Activated CD4-positive, alpha-beta T cell treated with anti-CD3 and anti-CD28 coated beads, Interleukin-2, amount 50 U/mL, for 24 hours (primary cell): ENCODE measurements at places on chromosomes 1 and 21.

GRCh38 chr1:59699227-59699847 lies 115.4 kb upstream of the HOOK1 start:
- DNase-seq = peak; percentile 13

DNA sequence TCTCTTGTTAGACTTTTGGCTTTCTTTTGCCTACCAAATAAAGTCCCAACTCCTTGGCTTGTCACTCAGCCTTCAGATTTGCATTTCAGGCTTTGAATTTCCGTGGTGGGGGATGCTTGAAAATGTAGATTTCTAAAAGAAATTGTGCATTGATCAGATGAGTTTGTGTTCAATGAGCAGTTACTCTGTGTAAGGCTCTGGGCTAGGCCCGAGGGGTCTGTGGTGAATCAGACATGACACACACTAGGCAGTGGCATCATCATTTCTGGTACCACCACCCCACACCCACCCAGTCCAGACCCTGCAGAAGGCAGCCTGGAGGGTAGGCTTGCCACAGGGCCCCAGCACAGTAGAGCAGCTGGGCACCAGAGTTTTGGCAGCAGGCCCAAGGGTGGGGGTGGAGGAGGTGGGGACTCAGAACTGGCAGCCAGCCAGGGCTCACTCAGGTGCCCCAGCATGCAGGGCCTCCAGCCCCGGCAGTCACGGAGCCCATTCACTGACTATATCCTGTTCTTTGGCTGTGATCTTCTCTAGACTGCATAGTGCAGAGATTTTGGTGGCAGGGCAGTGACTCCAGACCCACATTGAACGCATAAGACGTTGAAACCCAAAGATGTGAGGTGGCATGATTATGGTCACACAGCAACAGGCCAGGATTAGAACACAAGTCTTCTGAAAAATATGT lies 97.2 kb upstream of the ARTN start:
- DNase-seq = peak; percentile 46

DNA sequence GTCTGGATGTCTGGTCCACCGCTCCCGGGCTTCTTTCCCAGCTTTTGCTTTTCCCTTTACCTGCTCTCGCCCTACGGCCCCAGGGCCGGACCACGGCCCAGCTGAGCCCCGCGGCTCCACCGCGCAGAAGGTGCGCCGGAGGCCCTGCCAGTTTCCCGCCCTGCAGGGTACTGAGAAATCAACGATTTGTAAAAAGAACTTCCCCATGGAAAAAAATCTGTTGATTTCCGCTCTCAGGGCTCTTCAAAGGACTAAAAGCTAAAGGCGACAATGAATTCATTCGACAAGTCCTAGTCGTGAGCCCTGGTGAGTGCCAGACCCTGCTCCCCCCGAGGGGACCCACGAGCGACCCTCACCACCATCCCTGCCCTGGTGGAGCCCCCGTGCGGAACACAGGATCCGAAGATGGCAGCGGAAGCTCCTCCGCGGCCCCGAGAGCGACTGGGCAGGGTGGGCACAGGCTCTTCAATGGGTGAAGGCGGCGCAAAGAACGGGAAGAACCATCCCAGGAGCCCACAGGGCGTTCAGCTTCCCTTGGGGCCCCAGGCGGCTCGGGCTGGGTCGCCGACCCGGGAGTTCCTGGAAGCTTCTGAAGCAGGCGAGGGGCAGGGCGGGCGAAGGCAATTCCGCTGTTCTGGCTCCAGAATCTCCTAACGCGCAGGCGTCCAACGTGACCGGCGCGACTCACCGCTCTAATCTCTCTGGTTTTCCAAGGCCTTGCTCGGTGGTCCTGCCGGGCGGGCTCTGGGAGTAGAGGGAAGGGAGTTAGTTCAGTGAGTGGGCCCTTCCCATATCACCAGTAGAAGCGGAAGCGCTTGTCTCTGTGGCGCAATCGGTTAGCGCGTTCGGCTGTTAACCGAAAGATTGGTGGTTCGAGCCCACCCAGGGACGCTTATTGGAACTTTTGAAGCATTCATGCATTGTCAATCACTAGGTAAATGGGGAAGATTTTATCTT lies 6.6 kb upstream of the RNU1-2 start:
- DNase-seq = peak; percentile 69

DNA sequence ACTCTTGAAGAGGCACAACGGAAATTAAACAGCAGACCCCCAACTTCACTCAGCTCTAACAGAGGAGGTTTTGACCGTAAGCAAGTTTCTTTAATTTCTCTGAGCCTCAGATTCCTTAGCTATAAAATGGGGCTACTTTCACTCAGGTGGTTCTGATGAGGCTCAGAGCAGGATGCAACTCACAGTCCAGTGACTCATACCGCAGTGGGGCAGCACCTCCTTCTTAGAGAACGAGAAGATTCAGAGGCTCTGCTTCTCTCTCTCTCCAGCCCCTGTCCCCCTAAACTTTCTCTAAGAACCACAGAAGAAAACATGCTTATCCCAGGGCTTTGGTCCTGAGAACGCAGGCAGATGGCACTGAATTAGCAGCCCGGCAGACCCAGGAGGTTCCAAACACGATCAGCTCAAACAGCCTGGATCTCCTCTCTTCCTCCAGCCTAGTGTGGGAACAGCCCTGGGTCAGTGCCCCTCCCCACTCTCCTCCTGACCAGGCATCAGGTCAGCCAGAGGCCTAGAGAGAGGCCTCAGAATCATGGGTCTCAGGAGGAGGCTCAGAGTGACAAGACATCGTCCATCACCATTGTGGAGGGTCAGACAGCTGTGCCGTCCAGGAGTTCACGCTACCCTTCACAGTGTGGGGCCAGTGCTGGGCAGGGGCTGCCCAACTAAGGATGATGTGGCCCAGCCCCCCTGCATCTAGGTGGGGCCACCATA lies 433.0 kb downstream of the PTPRU start:
- DNase-seq = no peak
